ENCODE measurements at places on chromosomes 4 and X. TPM values are rescaled to one million over a fixed set of nuclear protein-coding genes. Genes with fewer than 3 reads are reported as not detected.

DNA sequence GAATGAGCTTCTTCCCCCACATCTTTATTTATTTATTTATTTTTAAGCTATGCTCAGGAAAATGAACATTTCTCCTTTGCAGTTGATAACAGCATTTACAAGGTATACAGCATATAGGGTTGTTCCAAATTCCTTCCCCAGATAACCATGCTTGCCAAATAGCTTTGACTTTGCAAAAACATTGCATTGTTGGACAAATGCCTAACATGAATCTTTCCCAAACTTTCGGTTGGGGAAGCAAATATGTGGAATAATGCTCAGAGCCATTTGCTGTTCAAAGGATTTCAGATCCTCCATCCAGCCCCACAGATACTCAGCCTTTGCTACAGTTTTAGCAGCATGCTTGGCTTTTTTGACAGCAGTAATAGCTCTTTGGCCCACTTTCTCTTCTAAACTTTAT, 127.2 kb upstream of the AGA start:
- no peaks in the 10 kb centered on the region for H3K36me3 ChIP-seq
- no peaks in the 10 kb centered on the region for H3K4me1 ChIP-seq
- H3K27me3 ChIP-seq = no peaks in the 10 kb centered on the region
- H3K4me3 ChIP-seq = no peak overlapping the region

AMTN gene
- total RNA-seq = not detected

ASIC5 gene
- total RNA-seq = not detected

GRCh38 chrX:63918611-63919010, 133.6 kb upstream of the ARHGEF9 start:
- no peaks in the 10 kb centered on the region for H3K36me3 ChIP-seq
- DNase-seq = no peak
- H3K4me1 ChIP-seq = no peaks in the 10 kb centered on the region
- H3K4me3 ChIP-seq = no peak overlapping the region
- H3K27me3 ChIP-seq = no peaks in the 10 kb centered on the region
- H3K27ac ChIP-seq = no peak overlapping the region

GNRHR gene
- not detected for total RNA-seq

PRRG3 gene
- not detected for total RNA-seq

DNA sequence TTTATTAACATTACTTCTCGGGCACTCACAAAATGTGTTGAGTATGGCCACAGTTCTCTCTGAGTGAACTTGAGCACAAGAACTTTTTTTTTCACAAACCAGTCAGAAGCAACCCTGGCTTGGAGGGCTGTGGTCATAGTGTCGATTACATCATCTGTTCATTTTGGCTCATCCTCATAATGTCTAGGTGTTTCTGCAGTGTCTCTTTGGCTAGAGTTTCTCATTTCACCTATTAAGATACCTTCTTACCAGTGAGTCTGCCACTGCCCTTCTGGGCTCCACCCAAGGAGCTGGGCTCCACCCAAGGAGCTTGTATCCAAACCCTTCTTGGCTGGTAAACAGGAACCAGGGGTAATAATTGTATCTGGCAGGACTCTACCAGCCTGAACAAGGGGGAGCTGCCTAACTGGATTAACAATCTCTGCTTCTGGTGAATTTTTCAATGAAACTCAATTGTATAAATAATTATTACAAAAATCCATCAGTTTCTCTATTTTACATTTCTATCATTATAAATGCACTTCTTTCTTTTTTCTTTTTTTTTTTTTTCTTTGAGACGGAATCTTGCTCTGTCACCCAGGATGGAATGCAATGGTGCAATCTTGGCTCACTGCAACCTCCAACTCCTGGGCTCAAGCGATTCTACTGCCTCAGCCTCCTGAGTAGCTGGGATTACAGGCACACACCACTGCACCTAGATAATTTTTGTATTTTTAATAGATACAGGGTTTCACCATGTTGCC, 667.7 kb upstream of the SLIT2 start:
- no peaks in the 10 kb centered on the region for H3K4me1 ChIP-seq
- no peaks in the 10 kb centered on the region for H3K36me3 ChIP-seq
- no peaks in the 10 kb centered on the region for H3K27me3 ChIP-seq
- H3K4me3 ChIP-seq = no peak overlapping the region
- no peak overlapping the region for H3K27ac ChIP-seq
- DNase-seq = no peak

HERC5 gene
- total RNA-seq = 10.2 TPM

DNA sequence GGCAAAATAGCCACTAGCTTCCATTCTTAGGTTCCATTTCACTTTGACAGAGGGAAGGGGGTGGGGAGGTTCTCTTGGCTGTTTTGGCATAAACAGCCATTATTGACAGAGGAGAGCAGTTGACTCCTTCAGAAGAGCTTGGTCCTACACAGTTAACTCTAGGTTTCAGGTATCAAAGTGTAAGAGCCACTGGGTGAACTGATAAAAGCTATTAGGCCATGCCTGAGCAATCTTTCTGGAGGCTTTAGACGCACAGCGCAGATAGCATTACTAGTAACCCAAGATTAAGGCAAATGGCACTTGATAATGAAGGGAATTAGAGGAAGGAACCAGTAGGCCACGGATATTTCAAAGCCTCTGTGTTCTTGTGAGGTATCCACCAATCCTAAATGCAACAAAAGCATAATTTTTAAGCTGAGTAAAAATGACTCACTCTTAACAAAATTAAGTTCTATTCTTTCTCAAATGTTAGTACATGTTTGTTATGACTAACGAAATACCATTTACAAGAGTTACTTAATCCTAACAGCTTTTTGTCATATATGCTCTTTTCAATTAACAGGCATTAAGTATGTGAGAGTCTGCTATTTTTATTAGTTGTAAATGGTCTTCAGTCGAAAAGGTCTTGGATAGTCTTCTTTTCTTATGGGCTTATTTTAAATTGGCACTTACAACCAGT, 53.6 kb downstream of the SLC7A11 start:
- no peak for DNase-seq
- no peaks in the 10 kb centered on the region for H3K27me3 ChIP-seq
- no peaks in the 10 kb centered on the region for H3K4me1 ChIP-seq
- no peak overlapping the region for H3K27ac ChIP-seq

GRCh38 chr4:145351162-145351561, 130.5 kb upstream of the SMAD1 start:
- H3K4me3 ChIP-seq = no peak overlapping the region
- peaks cover 2% of the 10 kb centered on the region for H3K27me3 ChIP-seq
- no peak overlapping the region for H3K27ac ChIP-seq

PLP1 gene
- not detected for total RNA-seq

KIAA1210 gene
- total RNA-seq = not detected

- no peak overlapping the region for H3K27ac ChIP-seq
- no peaks in the 10 kb centered on the region for H3K4me1 ChIP-seq
- H3K27me3 ChIP-seq = peaks cover 2% of the 10 kb centered on the region
- H3K36me3 ChIP-seq = no peaks in the 10 kb centered on the region
- DNase-seq = no peak
- H3K4me3 ChIP-seq = no peak overlapping the region
Observed at GRCh38 chr4:141155586-141155985, 22.3 kb upstream of the RNF150 start.

- no peaks in the 10 kb centered on the region for H3K36me3 ChIP-seq
- no peak for DNase-seq
- no peak overlapping the region for H3K27ac ChIP-seq
- H3K4me3 ChIP-seq = no peak overlapping the region
- peaks cover 13% of the 10 kb centered on the region for H3K4me1 ChIP-seq
Observed at GRCh38 chr4:70640192-70640591, 11.6 kb downstream of the ENAM start.

QRFPR gene
- total RNA-seq = not detected

Measured in activated CD8-positive, alpha-beta T cell treated with anti-CD3 and anti-CD28 coated beads for 36 hours (primary cell).